ENCODE measurements at places on chromosomes 5 and 9.

DNA sequence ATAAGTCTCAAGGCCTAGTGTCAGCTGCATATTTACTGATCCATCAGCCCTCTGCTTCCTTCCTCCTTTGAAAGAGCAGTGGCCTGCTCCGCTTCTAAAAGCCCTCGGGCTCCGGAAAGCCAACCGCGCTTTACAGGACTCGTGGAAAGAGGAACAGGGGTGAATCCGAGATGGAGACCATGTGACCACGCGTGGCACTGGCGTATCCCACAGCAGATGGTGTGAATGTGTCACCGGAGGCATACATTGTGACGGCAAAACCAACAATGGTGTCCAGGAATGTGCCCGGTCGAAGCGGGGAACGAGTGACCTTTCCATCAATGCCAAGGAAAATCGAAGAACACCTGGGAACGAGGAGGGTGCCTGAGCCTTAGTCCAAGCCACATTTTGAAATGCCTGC is 484.6 kb downstream of the SPATA31A7 start:
- no peak for DNase-seq

DNA sequence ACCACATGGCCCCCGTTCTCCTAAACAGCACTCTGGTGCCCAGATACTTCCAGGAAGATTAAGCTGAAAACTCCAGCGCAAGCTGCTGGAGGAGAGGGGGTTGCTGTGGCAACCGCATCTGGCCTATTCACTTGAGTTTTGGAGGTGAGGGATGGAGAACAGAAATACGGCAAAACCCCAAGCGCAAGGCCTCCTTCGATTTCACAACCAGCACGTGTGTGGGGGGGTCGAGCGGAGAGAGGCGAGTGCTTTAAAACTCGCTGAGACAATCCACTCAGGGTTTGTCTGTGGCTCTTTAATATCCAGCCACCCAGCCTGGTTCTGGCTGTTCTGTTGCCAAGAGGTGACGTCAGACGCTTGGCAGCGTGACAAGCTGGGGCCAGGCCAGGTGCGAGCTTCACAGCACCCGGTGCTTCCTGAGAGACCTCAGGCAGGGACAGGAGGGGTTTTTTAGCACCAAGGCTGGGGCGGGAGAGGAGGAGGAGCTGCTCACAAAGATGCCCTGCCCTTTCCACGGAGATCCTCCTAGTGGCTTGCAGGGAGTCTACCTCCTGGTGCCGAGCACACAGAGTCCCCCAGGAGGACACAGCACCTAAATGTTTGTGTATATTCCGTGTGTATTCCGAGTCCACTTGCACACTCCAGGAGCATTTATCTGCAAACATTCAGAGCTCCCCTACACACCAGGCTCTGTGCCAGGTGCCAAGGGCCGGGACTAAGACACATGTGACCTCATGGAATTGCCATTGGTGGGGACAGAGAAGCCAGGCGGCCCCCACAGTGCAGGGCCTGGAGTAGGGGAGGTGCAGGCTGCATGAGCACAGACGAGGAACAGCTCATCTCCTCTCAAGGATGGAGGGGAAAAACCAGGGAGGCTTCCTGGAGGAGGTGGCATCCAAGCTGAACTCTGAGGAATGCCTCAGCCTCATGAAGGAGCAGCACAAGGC is 194.6 kb downstream of the OLFM1 start:
- DNase-seq, result peak; percentile 19

DNA sequence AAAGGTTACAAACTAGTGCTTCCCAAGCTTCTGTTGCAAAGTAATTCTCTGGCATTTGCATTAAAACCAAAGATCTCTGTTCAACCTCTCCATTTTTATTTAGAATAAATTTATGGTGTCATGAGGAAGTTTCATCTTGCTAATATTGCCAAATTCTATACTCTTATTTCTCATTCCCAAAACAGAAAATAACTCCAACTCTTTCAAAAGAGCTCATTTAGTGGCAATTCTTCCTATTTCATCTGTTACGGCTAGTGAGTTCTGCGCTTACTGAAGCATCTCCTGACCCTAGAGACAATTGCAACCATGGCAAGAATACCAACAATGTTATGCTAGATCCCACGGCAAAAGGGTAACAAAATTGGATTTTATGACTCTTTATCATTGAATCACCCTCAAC is 97.0 kb downstream of the HINT1 start:
- DNase-seq, result no peak

DNA sequence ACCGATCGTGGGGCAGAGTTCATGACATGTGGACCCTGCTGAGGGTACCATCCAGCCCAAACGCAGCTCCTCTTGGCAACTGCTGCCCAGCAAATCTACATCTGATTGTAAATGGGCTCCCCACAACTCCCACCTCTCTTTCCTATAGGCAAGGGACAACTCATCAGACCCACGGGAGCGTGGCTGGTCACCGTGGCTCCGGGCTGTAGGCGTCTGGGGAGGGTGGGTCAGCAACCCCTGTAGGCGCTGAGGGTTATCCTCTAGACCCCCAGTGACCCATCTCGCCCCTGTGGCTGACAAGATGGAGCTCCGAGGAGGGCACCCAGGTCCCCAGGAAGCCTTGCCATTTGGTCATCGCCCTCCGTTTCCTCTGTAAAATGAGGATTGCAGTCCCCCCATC is 122.4 kb downstream of the ZNF354C start:
- DNase-seq, result no peak

GRCh38 chr9:71769175-71770161 is 1.2 kb upstream of the CEMIP2 start:
- no peak for DNase-seq

DNA sequence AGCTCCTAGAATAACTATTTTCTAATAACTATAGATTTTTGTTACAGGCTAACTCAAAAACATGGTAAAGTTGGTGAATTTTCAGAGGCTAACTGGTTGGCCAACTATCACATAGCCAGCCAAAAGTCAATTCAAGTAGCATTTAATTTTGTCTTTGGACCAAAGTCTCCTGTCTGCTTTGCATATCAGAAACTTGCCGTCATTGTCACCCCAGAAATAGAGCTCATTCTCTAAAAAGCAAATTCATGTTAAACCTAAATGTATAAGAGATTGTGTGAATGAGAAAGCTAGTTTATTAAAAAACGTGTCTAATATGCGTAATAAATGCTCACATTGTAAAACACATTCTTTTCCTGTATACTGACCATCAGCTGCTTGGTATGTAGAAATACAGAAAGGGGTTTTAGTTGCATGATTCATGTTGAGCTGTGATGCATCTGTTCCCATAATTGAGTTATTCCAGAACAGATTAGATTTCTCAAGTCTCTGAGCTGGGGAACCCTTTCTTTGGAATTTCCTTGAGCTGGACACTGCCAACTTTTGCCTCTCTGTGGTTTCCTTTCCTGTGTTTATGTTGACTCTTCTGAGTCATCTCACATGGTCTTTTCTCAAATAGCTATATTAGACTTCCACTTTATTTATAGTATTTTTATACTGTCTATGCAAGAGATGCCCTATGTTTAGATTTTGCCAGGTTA is 7.3 kb downstream of the SRFBP1 start:
- no peak for DNase-seq

DNA sequence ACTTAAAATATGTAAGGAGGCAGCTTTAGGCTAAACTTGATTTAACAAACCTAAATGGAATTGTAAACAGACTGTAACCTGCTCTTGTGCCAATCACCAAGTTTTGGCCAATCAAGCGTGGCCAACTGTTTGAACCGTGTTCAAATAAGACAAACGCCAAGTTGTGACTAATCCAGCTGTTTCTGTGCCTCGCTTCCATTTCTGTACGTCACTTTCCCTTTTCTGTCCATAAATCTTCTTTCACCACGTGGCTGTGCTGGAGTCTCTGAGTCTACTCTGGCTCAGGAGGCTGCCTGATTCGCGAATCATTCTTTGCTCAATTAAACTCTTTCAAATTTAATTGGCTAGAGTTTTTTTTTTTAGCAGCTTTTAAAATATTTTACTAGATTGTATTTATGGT is 71.3 kb downstream of the LIX1 start:
- DNase-seq, result no peak

- DNase-seq, result no peak
Observed at GRCh38 chr9:97908705-97909104, 13.6 kb downstream of the TRMO start.

GRCh38 chr9:71571186-71571585 is 197.1 kb downstream of the CEMIP2 start:
- no peak for DNase-seq
